OCI-LY7 (cell line): ENCODE measurements at places on chromosomes 2 and 18.

DNA sequence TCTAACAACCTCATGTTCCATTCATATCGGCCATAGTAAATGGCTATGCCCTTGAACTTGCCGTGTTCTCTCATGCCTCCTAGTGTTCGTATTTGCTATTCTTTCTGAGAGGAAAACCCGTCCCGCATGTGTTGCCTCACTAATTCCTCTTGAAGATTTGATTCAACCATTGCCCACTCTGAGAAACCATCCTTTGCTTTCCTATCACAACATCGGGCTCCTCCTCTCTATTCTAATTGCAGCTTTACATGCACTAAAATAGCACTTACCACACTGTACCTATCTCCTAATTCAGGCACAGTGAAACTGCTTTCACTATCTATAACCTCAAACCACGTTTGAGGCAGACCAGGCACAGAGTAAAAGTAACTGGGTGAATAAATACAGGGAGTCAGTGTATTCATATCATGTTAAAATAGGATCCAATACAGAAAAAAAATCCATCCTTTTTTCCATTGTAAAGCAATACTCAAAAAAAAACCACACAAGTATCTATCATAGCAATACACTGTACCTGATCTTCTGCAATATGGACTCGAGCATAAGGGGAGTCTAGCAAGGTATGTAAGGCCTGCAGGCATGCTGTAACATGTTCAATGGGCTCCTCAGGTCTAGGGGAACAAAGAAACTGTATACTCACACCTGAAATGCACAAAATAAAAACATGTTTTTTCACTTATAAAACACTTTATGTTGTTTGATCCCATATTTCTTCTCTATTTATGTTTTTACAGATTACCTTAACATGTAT is 39.0 kb upstream of the STRN start:
- DNase-seq: peak; percentile 50

DNA sequence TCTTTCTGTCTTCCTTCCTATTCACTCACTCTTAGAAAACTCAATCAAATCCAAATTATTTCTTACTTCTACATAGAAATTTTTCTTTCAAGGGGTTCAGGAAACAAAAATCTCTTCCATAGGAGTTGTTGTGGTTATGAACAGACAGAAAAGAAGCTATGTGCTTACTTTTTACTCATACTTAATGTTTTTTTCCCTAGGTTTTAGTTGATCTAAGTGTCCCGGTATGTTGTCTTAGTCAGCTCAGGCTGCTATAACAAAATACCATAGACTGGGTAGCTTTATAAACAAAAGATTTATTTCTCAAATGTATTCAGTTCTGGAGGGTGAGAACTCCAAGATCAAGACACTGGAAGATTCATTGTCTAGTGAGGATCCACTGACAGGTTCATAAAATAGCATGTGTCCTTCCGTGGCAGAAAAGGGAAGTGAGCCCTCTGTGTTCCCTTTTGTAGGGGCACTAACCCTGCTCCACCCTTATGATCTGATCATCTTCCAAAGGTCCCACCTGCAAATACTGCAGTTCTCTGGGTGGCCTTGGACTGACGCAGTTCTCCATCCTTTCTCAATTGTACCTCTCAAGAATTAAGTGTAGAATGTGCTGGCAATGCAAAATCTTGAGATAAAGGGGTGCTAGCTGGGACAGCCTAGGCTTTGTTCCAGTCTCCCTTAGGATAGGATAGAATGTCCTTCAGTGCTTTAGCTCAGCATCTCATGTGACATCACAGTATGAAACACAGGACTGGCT is 14.4 kb upstream of the VRK2 start:
- peak; percentile 44 for DNase-seq

GRCh38 chr2:148861367-148861766 is 13.7 kb upstream of the KIF5C start:
- DNase-seq: no peak

DNA sequence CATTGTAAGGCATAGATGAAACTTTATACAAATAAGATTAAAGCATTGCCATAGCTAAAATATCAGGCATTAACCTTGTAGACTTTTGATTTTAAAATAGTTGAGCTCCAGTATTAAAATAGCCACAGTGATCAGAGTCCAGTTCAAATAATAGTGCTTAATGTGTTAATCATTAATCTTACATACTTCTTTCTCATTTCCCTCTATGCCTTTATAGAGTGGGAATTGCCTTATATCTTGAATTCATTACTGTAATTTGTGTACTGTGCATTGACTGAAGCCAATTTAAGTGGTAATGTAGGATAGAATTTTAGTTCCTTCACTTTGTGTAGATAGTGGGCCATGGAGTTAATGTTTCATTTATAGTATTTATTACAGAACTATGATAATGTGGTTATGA is 549.2 kb upstream of the VWC2L start:
- no peak for DNase-seq

- DNase-seq: no peak
Observed at GRCh38 chr2:32902174-32902573, 44.6 kb upstream of the LTBP1 start.

DNA sequence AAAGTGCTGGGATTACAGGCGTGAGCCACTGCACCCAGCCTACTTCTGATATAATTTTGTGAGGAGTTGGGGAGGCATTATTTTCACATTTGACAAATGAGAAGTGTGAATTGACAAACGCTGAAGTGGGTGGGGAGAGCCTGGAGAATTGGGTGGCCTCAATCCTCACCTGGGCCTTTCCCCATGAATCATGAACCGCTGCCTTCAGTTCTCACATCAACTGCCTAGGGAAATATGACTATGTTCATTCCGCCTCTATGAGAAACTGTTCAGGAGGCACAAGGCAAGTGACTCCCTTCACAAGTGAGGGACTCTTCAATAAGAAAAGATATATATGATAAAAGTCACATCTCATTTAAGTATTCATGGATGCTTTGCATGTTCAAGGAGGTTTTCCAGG is 96.6 kb upstream of the RND3 start:
- DNase-seq: no peak

DNA sequence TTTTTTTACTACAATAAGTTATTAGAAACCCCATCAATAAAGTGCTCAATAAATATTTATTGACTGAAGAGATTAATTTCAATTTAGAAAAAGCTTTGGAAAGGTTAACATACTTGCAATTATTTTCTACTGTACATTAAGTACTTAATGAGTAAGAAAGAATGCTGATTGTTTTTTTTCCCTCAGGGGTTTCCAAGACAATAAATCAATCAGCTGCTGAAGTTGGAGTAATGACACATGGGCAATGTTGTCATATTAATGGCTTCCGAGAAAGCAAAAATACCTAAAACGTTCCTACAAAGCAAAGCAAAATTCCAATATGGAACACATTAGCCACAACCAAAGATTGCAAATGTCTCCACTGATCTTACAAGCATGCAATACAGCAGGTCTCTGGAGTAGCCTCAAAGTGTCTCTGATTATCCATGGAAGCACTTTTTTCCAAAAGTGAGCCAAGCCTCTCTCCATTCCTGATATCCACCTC is 66.7 kb downstream of the ZC3H6 start:
- DNase-seq: no peak

- no peak for DNase-seq
Observed at GRCh38 chr18:34121200-34121721, 103.5 kb downstream of the NOL4 start.

- DNase-seq: no peak
Observed at GRCh38 chr18:41395695-41396094, 559.3 kb upstream of the PIK3C3 start.

DNA sequence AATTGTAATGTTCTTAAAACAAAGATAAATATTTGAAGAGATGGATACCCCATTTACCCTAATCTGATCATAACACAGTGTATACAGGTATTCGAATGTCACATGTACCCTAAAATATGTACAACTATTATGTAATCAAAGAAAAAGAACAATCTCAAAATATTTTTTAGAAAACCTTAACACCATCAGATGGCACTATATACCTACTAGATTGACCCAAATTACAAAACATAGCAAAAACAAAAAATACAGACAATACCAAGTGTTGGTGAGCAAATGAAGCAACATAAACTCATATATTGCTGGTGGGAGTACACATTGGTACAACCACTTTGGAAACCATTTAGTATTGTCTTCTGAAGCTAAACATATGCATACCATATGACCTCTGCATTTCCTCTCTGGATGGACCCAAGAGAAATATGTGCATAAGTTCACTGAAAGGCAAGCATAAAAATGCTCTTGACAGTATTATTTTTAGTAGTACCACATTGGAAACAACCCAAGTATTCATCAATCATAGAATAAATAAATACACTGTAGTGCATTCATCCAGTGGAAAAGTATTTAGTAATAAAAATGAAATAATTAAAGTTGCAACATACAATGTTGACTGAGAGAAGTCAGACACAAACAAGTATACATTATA is 55.8 kb downstream of the GDF7 start:
- no peak for DNase-seq

DNA sequence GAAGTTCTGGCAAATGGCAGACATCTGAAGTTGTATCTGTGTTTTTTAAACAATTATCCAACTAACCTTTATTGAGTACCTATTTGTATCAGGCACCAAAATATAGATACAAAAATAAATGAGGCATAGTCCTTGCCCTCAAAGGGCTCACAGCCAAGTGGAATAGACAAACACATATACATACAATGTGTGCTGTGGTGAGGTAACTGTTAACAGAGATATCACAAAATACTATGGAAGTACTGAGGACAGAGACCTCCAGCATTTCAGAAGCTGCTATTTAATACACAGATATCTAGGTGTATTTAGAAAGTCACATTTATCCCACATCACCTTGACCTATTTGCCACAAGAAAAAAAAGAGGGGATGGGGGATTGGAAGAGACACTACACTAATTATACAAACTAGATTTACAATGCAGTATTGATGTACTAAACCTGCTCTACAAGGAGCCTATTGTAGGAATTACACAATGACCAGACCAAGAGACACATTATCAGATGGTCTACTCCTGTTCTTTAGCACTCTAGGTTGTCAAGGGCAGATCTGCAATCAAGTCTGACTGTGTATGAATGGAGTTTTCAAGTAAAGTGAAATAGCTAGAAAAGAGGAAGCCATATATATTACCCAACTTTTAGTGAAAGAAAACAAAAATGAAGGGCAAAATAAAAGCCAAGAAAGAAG is 62.2 kb downstream of the SPIRE1 start:
- no peak for DNase-seq

- no peak for DNase-seq
Observed at GRCh38 chr2:62687636-62688035, 17.9 kb upstream of the EHBP1 start.

DNA sequence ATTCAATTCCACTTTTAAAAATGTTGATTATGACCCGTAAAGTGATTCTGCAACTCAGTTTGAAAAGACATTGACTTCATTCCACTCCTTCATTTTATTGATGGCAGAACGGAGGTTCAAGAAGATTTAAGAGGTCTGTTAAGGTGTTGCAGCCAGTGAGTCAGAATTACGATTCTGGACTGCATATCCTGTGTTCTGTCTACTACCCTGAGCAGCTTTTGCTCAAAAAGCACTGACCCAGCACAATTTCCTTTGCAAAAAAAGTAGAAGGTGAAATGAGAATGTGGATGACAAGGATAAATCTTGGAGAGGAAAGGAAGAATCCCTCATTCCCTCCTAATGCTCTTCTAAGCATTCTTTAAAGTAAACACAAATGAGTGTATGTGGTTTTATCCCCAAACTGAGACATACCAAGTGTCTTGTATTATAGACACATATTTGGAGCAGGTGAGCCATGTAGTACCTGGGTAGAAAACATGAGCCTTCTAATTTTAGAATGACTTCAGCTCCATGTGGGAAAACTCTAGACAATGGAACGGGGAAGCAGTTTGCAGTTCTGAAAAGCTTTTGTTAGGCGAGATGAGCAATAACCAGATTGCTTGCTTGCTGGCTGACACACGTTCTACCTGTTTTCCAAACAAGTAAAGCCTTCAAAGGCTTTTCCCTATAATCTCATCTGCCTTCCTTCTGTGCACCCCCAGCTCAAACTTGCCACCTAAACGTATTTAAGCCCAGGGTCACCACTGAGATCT is 44.7 kb downstream of the TGFA start:
- no peak for DNase-seq

- peak; percentile 15 for DNase-seq
Observed at GRCh38 chr2:58045580-58046334, 849 bp upstream of the VRK2 start.

GRCh38 chr18:12803069-12803936 is 80.7 kb downstream of the PTPN2 start:
- no peak for DNase-seq

DNA sequence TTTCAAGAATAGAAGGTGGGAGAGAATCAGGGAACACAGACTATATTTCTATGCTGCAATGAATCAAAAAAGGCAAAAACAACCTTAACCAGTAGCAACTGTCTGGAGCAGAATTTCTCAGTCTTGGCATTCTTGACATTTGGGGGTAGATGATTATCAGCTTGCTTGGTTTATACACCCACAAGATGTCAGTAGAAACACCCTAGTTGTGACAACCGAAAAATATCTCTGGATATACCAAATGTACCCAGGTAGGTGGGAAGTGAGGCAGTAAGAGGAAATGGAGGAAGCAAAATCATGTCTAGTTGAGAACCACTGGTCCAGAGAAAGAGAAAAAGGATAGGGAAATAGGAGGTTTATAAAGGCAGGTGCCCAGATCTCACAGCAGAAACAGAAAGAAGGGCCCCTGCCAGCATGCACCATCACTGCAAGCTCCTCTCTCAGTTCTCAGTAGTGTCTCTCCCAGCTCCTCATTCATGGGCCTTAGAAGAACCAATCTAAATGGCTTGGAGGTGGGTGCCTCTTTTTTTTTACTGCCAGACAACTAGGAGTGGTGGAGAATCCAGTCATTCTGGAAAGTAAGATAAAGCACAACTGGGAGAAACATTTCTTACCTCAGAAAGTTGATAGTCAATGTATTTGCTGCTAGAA is 50.4 kb downstream of the MBD2 start:
- no peak for DNase-seq

DNA sequence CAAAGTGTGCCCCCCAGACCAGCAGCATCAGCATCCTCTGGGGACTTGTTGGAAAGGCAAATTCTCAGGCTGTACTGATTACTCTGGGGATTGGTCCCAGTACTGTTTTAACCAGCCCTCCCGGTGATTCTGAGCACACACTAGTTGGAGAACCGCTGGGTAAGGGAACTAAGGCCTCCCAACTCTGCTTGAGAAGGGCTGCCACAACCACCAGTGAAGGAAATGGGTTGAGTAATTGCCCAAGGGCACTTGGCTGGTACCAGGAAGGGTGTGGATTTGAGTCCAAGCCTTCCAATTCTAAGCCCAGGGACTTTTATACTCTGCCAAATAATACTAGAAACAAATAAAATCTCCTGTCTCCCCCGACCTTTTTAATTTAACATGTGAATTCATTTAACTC is 219.9 kb downstream of the SETBP1 start:
- DNase-seq: no peak

GRCh38 chr2:218329826-218330593 is 26.6 kb upstream of the CATIP start:
- peak; percentile 64 for DNase-seq

GRCh38 chr2:241958818-241959545 is 89.5 kb downstream of the RTP5 start:
- DNase-seq: no peak

GRCh38 chr2:9667826-9668225 is 37.0 kb upstream of the YWHAQ start:
- DNase-seq: no peak

GRCh38 chr2:25251422-25252273 is 83.3 kb upstream of the POMC start:
- DNase-seq: no peak

GRCh38 chr2:75828826-75829225 is 118.1 kb upstream of the GCFC2 start:
- no peak for DNase-seq
